ENCODE measurements at places on chromosomes 13 and 19. TPM values are rescaled to one million over a fixed set of nuclear protein-coding genes. Genes with fewer than 3 reads are reported as not detected.

The TRAPPC6A gene
- polyA plus RNA-seq: 5.8 TPM

The CYP2S1 gene
- polyA plus RNA-seq: 2.5 TPM

The ZNF324B gene
- polyA plus RNA-seq: 1.8 TPM

The PSPN gene
- 0.41 TPM for polyA plus RNA-seq

The KIR2DL3 gene
- not detected for polyA plus RNA-seq

The TYK2 gene
- 29.1 TPM for polyA plus RNA-seq

The RNF113B gene
- polyA plus RNA-seq: not detected

The CEACAM5 gene
- polyA plus RNA-seq: not detected

The KCNRG gene
- 1.5 TPM for polyA plus RNA-seq

The CD209 gene
- not detected for polyA plus RNA-seq

The IL11 gene
- polyA plus RNA-seq: 14.8 TPM

The FPR2 gene
- polyA plus RNA-seq: not detected

The CEACAM1 gene
- not detected for polyA plus RNA-seq

The ZNF528 gene
- polyA plus RNA-seq: 29.3 TPM

The SMIM44 gene
- polyA plus RNA-seq: not detected

The CD177 gene
- 0.19 TPM for polyA plus RNA-seq

The KLK4 gene
- not detected for polyA plus RNA-seq

The NLRP5 gene
- not detected for polyA plus RNA-seq

The ZNF439 gene
- 5.3 TPM for polyA plus RNA-seq

The MEX3D gene
- polyA plus RNA-seq: 6.2 TPM

The ETV2 gene
- polyA plus RNA-seq: 0.33 TPM

Data from AG04450 (cell line).